ENCODE measurements at places on chromosomes 4 and X.

DNA sequence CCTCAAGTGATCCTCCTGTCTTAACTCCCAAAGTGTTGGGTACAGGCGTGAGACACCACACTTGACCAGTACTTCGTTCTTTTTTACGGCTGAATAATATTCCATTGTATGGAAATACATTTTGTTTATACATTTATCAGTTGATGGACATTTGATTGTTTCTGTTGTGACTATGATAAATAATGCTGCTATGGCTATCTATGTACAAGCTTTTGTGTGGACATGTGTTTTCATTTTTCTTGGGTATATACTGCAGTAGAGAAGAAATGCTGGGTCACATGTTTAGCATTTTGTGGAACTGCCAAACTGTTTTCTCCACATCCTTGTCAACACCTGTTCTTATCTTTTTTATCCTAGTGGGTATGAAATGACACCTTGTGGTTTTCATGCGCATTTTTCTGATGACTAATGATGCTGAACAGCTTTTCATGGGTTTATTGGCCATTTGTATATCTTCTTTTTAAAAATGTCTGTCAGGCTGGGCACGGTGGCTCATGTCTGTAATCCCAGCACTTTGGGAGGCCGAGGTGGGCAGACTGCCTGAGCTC is 37.3 kb downstream of the SAT1 start:
- DNase-seq, result no peak

GRCh38 chr4:16801356-16801755 is 97.1 kb downstream of the LDB2 start:
- no peak for DNase-seq

- DNase-seq, result no peak
Observed at GRCh38 chrX:9593756-9594155, 128.9 kb downstream of the TBL1X start.

GRCh38 chrX:119359618-119360382 is 39.3 kb upstream of the SLC25A43 start:
- no peak for DNase-seq

DNA sequence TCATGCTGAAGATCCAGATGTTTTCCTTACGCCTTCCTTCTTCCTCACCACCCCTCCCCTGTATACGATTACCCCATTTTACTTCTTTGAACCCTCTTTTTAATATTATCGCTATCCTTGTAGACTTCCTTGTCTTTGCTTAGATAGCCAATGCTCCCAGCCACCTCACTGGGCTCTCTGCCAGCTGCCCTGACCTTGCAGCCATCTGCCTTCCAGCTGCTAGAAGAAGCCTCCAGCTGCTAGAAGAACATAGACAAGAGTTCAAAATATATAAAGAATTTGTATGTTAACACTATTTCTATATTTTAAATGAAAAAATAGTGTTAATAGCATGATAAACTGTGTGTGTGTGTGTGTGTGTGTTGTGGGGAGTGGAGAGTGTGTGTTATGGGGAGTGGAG is 374.7 kb downstream of the ANKRD50 start:
- no peak for DNase-seq

DNA sequence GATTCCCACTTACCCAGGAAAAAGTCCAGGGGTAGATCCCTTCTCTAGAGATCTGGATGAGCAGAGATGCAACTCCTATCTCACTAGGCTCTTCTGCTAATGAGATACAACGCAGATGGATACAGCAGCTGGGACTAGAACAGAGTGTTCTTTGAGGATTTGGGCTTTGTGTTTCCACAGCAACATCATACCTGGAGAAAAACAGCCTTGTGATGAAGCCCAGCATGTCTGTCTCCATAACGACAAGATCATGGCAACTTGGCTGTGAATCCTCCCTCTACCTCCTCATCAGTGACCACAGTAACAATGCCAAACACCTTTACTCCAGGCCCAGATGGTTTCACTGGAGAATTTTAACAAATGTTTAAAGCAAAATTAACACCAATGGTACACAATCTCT is 80.1 kb downstream of the RCHY1 start:
- DNase-seq, result no peak

DNA sequence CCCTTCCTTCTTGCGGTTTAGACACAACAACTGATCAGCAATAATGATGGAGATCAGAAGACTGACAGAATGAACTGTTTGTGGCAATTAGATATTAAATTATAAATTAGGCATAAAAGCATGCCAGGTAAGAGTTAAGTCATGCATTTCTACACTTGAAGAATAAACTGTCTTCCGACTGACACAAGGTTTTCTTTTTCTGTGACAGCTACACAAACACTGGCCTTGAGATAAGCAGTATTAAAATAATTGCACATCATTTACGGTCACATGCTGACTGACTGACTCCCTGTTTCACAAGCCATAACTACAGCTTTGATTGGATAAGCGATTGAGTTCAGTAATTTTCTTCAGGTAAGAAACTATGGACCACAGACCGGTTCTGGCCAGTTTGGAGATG is 56.2 kb downstream of the UBE2NL start:
- no peak for DNase-seq

DNA sequence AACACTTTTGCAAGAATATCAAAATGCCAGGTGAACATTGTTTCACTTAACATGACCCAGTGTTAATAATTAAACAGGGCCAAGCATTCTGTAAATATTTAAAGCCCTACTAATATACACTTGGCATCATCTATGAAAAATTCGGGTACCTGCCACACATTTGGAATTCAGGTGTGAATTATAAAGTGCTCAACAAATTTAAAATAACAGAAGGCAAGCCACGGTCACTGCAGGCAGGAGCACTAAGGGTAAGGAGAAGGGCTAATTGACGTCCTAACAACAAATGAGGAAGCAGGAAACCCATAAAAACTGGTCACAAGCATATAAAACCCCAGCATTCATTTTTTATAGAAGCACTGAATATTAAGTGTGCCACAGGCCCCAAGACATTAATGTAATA is 43.8 kb upstream of the CPEB2 start:
- DNase-seq, result no peak

- DNase-seq, result no peak
Observed at GRCh38 chrX:21989384-21989783, 42.7 kb upstream of the PHEX start.

DNA sequence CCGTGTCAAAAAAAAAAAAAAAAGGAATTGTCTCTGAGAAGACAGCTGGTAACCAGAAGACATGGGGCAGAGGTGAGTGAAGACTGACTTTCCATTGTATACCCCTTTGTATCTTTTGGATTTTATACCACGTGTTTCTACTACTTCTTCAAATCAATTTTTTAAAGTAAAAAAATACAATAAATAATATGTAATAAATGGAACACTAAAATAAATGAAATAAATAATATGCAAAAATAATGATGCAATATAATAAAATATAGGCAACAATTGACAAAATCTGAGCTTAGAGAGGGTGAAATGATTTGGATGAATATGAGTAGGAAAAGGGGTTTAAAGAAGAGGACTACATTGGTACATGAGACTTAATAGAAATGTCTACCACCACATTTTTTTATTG is 155.8 kb downstream of the IL15 start:
- DNase-seq, result no peak

GRCh38 chrX:85836868-85837267 is 210.5 kb downstream of the CHM start:
- no peak for DNase-seq

Measured in RWPE1 (cell line).